H9 (cell line): ENCODE measurements at places on chromosomes 5 and 9. TPM values are rescaled to one million over a fixed set of nuclear protein-coding genes. Genes with fewer than 3 reads are reported as not detected.

The NTNG2 gene
- 0.52 and 0.66 TPM in 2 replicates for total RNA-seq

The TNFSF15 gene
- not detected in 2 replicates for total RNA-seq

The TAF11L13 gene
- not detected in 2 replicates for total RNA-seq

The ZNF622 gene
- 42.2 and 45.0 TPM in 2 replicates for total RNA-seq

The PCDHB16 gene
- total RNA-seq: 6.5 and 8.0 TPM in 2 replicates

The ARID3C gene
- not detected in 2 replicates for total RNA-seq

The HCN1 gene
- 2.9 and 4.6 TPM in 2 replicates for total RNA-seq

The SLC36A2 gene
- 0.07 and 0.15 TPM in 2 replicates for total RNA-seq

The C9orf153 gene
- 0.17 TPM in 1 of 2 replicates, not detected in the other for total RNA-seq

The LURAP1L gene
- 0.13 TPM in 1 of 2 replicates, not detected in the other for total RNA-seq

The SGCD gene
- total RNA-seq: 0.11 TPM in 1 of 2 replicates, not detected in the other

The IL9 gene
- total RNA-seq: not detected in 2 replicates

The ROPN1L gene
- total RNA-seq: 0.37 TPM in 1 of 2 replicates, not detected in the other

The LECT2 gene
- not detected in 2 replicates for total RNA-seq

The TLX3 gene
- total RNA-seq: not detected in 2 replicates

The PCDHAC1 gene
- 8.0 and 8.7 TPM in 2 replicates for total RNA-seq

The FRRS1L gene
- 3.3 and 3.5 TPM in 2 replicates for total RNA-seq

The SLC25A48 gene
- 0.46 and 0.66 TPM in 2 replicates for total RNA-seq

The CCL21 gene
- not detected in 2 replicates for total RNA-seq

The NPDC1 gene
- total RNA-seq: 51.8 and 57.6 TPM in 2 replicates

The POLR3G gene
- total RNA-seq: 73.6 and 75.4 TPM in 2 replicates

The SGTB gene
- 18.7 and 19.6 TPM in 2 replicates for total RNA-seq

The BTNL9 gene
- 0.88 and 0.96 TPM in 2 replicates for total RNA-seq

The SPATA6L gene
- total RNA-seq: 0.75 and 0.87 TPM in 2 replicates

The TESK1 gene
- total RNA-seq: 28.1 and 28.6 TPM in 2 replicates

The SPEF2 gene
- total RNA-seq: 0.33 and 1.0 TPM in 2 replicates

The PALM2AKAP2 gene
- total RNA-seq: 3.6 and 4.0 TPM in 2 replicates

The LOX gene
- total RNA-seq: 0.61 and 0.79 TPM in 2 replicates

The IL13 gene
- total RNA-seq: not detected in 2 replicates

The CDC20B gene
- 0.18 and 0.26 TPM in 2 replicates for total RNA-seq

The MARCHF11 gene
- total RNA-seq: 0.31 and 0.37 TPM in 2 replicates

The SCGB3A2 gene
- 62.5 and 66.0 TPM in 2 replicates for total RNA-seq

The SH2D3C gene
- 1.3 and 1.7 TPM in 2 replicates for total RNA-seq

The PSD2 gene
- 0.09 and 0.22 TPM in 2 replicates for total RNA-seq

The CPLANE1 gene
- total RNA-seq: 6.8 and 11.6 TPM in 2 replicates

The CCNO gene
- 0.24 and 0.42 TPM in 2 replicates for total RNA-seq

The CAVIN4 gene
- 6.8 and 7.3 TPM in 2 replicates for total RNA-seq

The AP3B1 gene
- 41.8 and 43.3 TPM in 2 replicates for total RNA-seq

The SLC6A3 gene
- 0.50 and 0.61 TPM in 2 replicates for total RNA-seq

The ENC1 gene
- total RNA-seq: 14.4 and 15.5 TPM in 2 replicates

The SHC3 gene
- 1.3 and 1.8 TPM in 2 replicates for total RNA-seq

The NMUR2 gene
- total RNA-seq: 0.11 TPM in 1 of 2 replicates, not detected in the other

The SAPCD2 gene
- total RNA-seq: 29.8 and 30.0 TPM in 2 replicates

The HAVCR2 gene
- total RNA-seq: not detected in 2 replicates

The FBN2 gene
- 8.1 and 8.3 TPM in 2 replicates for total RNA-seq

The RANBP17 gene
- total RNA-seq: 16.5 and 20.0 TPM in 2 replicates

The BASP1 gene
- total RNA-seq: 180 and 188 TPM in 2 replicates

The ZNF608 gene
- total RNA-seq: 63.7 and 67.0 TPM in 2 replicates

The IFNK gene
- not detected in 2 replicates for total RNA-seq

The SLC34A1 gene
- total RNA-seq: not detected in 2 replicates

The IPPK gene
- total RNA-seq: 10.7 and 12.9 TPM in 2 replicates

The PLAC8L1 gene
- total RNA-seq: 0.52 and 0.64 TPM in 2 replicates

The SLC6A7 gene
- not detected in 2 replicates for total RNA-seq

The SH3RF2 gene
- 0.66 and 0.88 TPM in 2 replicates for total RNA-seq

The CDX1 gene
- total RNA-seq: 0.22 TPM in 1 of 2 replicates, not detected in the other

The SNCB gene
- total RNA-seq: 3.5 and 4.2 TPM in 2 replicates

The TSLP gene
- 0.59 and 0.63 TPM in 2 replicates for total RNA-seq
